ACHN (cell line): ENCODE measurements at places on chromosomes 4 and X.

GRCh38 chrX:51569561-51569960, 49.2 kb downstream of the CENPVL3 start:
- no peak for DNase-seq

GRCh38 chrX:15177316-15177715, 92.6 kb downstream of the ASB9 start:
- DNase-seq, result no peak

DNA sequence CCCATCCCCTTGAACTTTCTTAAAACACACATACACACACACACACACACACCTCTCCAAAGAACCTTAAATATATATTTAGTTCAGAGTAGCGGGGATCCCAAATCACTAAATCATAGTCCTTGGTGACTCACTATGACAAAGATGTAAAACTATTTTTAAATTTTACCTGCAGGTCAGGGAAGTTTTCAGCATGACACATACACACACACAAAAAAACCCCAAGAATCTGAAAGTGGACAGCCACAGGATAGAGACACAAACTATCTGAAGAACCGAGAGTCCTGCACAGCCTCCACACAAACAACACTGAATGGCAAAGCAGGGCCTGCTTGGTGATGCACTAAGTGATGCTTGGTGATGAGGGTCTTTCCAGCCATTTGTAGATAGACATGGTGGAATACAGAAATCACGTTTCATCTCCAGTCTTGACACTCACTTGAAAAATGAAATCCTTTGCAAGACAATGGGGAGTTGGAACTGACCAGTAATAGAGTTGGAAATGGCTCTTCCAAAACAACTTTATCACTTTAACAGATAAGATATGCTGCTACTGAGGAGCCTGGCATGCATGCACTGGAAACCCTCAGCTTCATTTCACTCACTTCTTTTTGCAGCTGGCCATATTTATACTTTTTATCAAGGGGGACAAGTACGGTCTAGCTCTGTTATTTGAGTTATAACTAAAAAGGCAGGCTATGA, 307.3 kb downstream of the RAPGEF2 start:
- no peak for DNase-seq

- DNase-seq, result no peak
Observed at GRCh38 chr4:188201851-188202250, 62.6 kb downstream of the TRIML1 start.

DNA sequence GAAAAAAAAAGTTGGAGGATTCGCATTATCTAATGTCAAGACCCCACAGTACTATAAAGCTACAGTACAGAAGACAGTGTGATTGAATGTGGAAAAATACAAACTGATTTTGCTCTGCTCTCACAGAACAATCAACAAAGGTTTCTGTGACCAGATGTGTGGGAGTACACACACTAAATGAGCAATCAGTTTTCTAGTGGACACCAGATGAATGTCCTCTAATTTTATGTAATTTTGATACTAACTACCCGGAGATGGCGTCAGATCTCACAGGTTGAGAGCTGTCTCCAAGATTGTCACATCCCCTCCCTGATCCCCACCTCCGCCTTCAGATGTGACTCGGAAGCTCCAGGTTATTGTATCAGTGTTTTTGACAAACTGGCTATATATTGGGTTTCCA, 81.9 kb upstream of the HUWE1 start:
- no peak for DNase-seq

DNA sequence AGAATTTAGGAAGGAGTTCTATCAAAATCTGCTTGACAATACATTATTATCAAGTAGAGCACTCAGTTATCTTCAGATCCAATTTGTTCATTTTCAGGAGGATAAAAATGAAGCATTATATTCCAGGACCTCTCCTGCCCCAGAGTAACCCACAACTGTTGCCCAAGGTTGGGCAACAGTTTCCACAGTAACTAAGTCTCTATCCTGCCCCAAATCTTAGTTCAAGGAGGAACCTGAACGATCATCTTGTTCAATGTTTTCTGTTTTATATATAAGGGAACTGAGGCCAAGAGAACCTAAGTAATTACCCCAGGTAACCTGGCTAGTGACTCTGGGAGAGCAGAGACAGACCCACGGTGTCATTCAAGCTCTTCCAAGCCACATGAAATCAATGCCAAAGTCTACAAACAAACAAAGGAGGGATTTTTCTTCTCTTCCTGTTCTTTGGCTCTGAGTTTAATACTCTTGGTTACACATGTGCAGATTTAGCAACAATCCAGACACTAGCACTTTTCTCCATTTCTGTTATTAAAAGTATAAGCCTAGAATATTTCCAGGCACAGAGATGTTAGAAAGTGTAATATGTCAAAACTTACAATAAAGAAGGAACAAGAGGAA, 105.6 kb downstream of the C4orf51 start:
- DNase-seq, result no peak

DNA sequence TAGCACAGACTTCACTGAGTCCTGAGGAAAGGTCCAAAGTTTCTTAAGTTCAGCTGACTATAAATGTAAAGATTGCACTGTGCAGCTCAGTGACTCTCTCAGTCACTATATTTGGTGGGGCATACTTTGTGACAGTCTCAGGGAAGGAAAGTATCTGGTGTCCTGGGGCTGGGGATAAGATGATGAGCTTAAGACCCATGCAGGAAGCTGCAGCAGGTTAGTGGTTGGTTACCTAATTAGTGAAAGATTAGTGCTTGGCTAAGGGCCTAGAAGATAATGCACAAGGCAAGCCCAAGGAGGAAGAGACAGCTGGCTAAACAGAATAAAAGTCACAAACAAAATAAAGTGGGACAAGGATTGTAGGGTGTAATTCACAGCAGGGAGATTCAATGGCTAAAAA, 25.4 kb upstream of the SLITRK4 start:
- DNase-seq, result no peak

GRCh38 chrX:69357317-69357716, 146.8 kb upstream of the NALF2 start:
- DNase-seq, result no peak

- peak; percentile 27 for DNase-seq
Observed at GRCh38 chrX:53284684-53285447, 3.5 kb upstream of the IQSEC2 start.

DNA sequence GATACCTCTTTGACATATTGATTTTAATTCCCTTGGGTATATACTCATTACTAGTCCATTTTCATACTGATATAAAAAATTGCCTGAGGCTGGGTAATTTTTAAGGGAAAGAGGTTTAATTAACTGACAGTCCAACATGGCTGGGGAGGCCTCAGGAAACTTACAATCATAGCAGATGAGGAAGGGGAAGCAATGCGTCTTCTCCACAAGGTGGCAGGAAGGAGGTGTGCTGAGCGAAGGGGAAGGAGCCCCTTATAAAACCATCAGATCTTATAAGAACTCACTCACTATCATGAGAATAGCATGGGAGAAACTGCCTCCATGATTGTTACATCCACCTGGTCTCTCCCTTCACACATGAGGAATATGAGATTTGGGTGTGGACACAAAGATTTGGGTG, 42.4 kb downstream of the MSX1 start:
- no peak for DNase-seq

DNA sequence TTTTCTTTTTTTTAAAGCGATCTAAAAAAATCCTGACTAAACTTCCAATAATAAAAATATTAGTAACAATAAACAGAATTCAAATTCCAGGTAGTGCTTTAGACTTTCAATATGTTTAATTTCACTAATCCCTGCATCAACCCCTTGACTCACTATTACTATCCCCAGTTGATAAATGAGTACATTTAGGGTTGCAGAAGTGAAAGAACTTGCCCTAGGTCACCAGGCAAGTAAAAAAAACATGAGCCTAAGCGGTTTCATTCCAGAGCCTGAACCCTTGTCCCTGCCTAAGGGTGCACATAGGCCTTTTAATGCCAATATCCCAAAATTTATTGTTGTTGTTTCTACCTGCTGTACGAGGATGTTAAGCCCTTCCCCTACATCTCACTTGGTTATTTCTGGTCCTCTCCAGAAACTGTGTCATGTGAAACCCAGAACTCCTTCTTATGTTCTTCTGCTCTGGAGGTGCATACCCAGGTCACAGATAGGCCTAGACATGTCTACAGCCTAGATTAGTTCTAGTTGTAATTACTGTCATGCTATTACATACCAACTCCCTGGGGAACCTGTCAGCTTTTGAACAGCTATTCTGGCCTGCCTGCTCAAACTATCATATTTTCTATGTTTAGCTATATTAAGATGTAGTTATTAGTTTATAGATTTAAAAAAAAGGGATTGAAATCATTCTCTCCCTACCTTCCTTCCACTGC, 244.5 kb upstream of the PITX2 start:
- no peak for DNase-seq

DNA sequence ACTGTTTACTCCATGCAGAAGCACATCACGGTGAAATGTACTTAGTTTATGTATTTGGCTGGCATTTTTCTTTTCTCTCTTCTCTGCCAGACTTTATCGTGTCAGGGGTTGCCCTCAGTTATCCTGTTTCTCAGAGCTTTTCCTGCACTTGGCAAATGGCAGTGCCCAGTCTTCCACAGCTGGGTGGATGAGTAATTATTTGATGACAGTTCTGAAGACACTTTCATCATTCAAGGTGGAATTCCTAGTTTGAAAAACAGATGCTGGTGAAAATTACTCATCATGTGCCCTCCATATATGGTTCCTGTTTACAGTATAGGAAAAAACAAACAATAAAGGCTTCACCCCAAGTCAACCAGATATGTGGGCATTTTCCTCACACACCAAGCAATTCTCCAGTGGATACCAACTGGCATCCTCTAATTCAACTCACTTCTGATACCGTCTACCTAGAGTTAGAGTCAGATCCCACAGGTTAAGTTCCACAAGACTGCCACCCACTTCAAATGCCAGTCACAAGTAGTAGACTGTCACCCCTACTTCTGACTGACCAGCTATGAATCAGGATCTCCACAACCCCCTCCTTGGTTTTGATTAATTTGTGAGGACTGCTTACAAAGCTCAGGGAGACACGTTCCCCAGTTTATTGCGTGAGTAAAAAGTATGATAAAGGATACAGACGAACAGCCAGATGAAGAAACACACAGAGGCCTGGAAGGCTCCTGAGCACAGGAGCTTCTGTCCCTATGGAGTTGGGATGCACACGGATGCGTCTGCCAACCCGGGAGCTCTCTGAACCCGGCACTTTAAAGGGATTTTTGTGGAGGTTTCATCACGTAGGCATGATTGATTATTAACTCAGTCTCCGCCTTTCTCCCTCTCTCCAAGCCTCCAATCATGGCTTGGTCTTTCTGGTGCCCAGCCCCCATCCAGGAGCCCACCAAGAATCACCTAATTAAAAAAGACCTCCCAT, 72.9 kb downstream of the CLDN34 start:
- DNase-seq, result peak; percentile 60

- no peak for DNase-seq
Observed at GRCh38 chr4:173325007-173325736, 9.0 kb downstream of the HMGB2 start.

GRCh38 chr4:149344436-149344835, 471.2 kb downstream of the IQCM start:
- DNase-seq, result no peak

DNA sequence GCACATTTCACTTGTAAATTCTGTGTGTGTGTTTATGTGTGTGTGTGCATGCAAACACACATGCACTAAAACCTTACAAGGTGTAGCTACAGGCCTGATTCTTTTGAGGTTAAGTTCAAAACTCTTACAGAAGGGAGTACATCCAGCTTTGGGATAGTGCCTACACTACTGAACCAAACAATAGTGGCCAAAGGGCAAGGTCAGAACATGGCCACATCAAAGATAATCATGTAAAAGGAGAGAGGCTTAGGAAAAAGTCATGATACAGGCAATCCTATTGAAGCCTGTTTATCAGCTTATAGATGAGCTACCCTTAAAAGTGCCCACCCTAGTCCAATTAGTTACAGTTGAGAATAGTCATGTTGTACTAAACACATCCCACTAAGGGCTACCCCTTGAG, 139.6 kb downstream of the IDS start:
- DNase-seq, result no peak

DNA sequence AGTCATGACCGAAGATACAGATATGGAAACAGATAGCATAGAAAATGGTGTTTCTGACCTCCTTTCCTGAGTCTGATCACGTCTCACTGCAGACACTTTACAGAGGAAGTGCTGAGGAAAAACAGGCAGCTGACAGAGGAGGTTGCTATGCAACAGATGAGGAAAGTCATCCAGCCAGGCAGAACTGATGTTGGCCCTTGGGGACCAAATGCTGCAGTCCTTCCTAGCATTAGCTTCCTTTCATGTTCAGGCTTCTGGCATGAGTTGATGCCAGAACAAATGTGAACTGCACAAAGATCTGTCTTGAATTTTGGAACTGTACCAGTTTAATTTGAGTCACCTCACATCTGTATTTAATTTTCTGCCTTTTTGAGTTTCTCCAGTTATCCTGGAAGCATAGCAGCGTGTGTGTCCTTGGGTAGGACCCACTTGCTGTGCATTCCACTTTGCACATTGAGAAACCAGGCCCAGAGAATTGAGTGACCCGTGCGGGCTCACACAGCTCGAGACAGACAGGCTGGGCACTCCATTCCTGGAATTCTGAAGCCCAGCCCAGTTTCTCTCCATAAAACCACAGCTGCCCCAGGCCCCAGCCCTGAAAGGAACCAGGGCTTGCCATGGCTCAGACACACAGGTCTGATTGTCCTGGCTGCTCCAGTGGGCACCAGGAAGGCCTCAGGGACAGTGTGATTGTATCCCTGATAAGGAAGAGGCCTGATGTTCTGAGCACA, 1.4 kb upstream of the MAGED1 start:
- no peak for DNase-seq

DNA sequence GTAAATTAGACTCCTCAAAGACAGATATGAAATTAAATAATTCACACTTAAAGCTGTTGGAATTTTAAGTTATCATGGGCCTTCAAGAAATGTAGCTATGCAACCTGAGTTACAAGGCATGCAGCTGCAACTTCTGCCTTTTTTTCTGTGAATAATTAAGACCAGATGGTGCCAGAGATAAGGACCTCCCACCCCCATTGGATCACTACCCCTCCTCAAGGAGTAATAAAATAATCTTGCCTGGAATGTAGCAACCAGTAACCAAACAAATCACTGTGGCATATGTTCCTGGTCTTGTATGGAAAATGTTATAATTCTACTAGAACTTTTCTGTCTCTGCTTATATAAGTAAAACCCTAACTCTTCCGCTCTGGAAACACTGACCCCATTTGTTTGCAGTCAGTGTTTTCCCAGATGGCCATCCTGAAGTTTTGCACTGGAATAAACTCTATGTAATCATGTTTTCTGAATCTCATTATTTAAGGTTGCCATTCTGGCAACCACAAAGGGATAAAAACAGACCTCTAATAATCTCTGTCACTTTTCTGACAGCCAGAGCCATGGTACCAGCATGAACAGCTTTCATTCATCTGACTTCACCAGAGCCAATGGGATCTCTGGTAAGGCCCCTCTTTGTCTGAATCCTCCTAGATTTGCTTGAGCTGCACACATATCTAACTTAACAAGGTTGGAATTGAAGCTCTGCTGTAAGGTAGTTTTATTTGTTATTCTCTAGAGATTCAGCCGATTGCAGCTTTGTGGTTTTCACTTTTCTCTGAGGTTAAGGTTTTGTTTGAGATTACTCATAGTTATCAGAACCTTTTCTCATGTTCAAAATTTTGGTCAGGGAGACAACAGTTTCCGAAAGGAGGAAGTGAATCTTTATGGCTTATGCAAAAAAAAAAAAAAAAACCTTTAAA, 274.6 kb downstream of the NAF1 start:
- DNase-seq, result no peak

- no peak for DNase-seq
Observed at GRCh38 chr4:121216461-121216860, 52.3 kb upstream of the TNIP3 start.
